ENCODE measurements at places on chromosomes 7 and 10. TPM values are rescaled to one million over a fixed set of nuclear protein-coding genes. Genes with fewer than 3 reads are reported as not detected.

TLX1 gene
- total RNA-seq = not detected

CYP3A5 gene
- total RNA-seq = 4.8 TPM

PIK3CG gene
- not detected for total RNA-seq

CDHR3 gene
- 4.0 TPM for total RNA-seq

CARD11 gene
- 0.62 TPM for total RNA-seq

All from uterine smooth muscle cell (primary cell).